ENCODE measurements at places on chromosomes 4 and X. TPM values are rescaled to one million over a fixed set of nuclear protein-coding genes. Genes with fewer than 3 reads are reported as not detected.

The SOD3 gene
- not detected for total RNA-seq

The ZNF185 gene
- 2.4 TPM for total RNA-seq

The SSX2 gene
- total RNA-seq, result not detected

DNA sequence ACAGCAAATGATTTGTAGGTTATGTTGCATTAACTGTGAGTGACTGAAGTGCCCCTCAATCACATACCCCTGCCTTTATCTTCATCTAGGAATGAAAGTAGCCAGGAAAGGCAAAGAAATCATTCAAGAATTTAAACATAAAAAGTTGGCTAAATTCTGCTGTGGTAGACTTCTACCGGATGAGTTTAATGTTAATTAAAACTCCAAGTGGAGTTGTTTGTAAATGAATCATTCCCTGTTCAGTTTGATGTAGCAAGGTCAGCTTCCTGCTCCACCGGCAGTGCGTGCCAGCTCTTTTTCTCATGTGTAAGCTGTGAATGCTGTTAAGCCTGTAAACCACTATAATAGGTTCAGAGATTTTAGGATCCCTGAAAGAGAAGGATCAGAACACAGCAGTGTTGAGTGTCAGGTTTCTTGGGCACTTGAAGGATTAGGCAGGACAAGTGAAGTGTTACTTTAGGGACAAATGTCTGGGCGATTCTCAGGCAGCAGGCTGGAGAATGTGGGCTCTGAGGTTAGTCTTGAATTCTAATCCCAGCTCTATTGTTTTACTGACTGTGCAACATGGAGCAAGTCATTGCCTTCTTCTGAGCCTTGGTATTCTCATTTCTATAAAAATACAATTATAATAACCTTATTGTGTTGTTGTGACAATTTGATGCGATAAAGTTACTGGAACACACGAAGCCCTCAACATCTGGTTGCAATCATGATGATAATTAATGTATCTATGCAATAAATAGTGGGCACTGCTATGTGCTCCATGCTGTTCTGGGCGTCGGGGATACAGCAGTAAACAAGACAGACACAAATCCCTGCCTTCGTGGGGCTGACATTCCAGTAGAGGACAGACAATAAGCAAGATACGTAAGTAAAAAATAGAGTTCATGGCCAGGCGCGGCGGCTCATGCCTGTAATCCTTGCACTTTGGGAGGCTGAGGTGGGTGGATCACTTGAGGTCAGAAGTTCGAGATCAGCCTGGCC, 112.0 kb downstream of the SHROOM3 start:
- DNase-seq, result peak; percentile 82

The RTL5 gene
- total RNA-seq, result 0.03 TPM

- no peak for DNase-seq
Observed at GRCh38 chr4:8123389-8123788, 35.2 kb downstream of the ABLIM2 start.

- no peak for DNase-seq
Observed at GRCh38 chr4:87849612-87850011, 16.8 kb downstream of the MEPE start.

DNA sequence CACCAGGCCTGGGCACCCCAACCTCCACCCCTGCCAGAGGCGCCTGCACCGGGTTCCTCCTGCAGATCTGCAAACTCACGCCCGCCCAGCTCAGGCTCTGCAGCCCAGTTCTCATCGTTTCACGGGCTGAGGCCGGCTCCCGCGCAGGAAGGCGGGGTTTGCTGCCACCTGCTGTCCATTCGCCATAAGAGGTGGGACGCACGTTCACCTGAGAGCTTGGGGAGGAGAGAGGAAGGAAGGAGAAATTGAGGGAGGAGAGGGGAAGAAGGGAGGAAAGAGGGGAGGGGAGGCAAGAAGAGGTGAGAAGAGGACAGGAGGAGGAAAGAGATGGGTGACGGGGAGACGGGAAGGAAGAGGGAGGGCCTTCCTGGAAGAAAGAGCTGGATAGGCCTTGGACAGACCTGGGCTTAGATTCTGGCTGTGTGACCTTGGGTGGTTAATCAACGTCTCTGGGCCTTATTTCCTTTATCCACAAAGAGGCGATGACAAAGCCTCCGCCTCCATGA, 114.5 kb downstream of the ADRA2C start:
- peak; percentile 17 for DNase-seq

The FGFR3 gene
- total RNA-seq, result 0.07 TPM

The MSX1 gene
- total RNA-seq, result 12.0 TPM

The LRAT gene
- total RNA-seq, result not detected

DNA sequence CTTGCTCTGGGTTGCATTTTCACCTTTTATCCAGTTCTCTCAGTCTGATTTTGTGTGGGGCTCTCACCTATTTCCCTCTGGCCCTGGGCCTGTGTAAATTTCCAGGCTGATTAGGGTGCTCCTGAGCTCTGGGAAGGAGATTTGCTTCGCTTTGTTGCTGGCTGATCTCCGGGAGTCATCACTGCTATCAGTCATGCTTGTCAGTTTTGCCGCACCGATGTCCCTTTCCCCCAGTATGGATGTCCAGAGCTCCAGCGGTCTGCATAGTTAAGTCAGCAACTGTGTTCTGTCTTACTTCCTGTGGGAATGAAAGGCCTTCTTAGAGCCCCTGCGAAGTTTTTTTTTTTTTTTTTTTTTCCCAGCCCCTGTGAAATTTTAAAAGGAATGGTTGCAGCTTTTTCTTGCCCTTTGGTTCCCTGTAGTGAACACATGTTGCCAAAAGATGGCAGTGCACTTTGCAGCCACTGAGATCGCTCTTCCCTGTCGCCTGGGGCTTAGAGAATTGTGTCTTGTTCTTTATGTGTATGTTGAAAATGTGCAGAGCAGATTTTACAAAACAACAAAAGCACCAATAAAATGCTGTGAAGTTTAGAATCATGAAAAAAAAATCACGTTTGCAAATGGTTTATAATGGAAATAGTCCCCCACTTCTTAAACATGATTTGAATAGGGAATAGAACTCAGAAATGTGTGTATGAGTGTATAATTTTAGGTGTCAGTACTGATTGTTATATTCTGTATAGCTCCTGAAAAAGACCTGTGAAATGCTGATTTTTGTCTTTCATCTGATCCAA, 109.1 kb upstream of the SLC4A4 start:
- peak; percentile 20 for DNase-seq

The GPR143 gene
- total RNA-seq, result not detected

The STK32B gene
- not detected for total RNA-seq

The DMRTC1B gene
- total RNA-seq, result not detected

DNA sequence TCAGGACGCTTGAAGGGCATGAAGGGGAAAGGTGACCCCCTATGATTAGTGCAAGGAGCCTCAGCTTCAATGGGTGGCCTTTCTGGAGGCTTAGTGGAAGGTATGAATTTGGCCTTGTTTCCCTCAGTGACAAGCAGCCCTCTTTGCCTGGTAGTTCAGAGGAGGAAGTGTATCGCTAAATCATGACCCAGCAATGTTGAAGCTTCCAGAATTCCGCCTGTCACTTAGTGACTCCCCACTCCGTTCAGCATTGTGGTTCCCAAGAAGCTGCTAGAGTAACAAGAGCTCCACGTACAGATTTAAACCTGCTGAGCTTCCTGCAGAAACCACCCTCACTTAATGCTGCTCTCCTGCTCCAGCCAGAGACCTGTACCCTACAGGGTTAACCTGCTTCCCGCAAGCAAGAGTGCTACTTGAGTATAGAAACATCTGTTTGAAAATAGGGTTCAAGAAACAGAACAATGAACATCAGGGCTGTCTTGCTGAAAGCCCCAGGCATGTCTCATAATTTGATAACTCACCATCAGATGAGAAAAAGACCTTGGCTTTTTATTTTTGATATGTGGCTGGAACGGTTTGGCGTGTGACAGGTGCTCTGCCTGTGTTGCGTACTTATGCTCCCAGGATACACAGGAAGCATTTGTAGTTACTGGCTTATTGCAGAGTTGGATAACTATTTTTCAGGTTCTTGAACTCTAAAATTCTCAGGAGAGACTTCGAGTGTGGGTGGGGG, 105.2 kb downstream of the UCHL1 start:
- no peak for DNase-seq

The ERCC6L gene
- 4.3 TPM for total RNA-seq

DNA sequence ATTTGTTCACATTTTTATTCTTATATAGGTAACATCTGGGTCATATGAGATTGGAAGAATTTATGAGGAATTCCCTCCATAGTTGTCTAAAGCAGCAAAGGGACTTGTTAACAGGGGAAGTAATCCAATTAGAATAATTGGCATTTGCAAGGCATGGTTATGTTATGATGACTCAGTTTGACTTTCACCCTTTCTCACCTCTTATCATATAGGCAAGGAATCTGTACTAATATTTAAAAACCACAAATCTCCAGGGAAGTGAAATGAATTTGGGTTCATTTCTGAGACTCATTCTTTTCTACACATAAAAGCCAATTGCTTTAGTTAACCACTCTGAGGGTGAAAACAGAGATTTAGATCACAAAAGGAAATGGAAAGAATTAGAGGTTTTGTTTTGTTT, 281.5 kb upstream of the DKK2 start:
- no peak for DNase-seq

DNA sequence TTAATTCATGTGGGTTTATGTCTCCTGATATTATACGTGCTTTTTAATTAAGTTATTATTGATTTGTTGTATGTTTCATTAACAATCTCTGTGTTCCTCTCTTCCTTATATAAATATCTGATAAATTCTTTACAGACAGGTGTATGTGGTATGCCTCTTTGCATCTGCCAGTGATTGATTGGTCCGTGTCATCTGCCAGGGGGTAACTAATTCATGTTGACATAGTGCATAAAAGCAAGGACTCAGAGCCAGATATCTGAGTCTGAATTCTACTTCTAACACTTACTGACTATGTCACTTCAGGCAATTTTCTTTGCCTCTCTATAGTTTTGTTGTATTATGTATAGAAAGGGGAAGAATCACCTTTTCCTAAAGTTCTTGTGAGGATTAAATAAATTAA, 5.2 kb upstream of the AMBN start:
- no peak for DNase-seq

The TECRL gene
- total RNA-seq, result not detected

DNA sequence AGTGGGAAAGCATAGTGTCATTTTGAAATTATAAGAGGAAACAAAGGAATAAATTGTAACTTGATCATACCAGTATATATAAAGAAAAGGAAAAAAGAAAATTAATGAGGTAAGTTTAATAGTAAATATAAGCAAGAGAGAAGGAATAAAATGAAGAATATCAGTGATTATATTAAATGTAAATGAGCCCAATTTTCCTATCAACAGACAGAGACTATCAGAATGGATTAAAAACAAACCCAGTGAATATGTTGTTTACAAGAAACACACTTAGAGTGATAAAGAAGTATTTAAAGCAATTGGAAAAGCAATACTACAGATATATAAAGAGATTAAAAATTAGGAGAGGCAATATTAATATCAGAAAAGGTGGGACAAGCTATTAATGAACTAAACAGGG, 28.8 kb upstream of the RHOH start:
- DNase-seq, result no peak

DNA sequence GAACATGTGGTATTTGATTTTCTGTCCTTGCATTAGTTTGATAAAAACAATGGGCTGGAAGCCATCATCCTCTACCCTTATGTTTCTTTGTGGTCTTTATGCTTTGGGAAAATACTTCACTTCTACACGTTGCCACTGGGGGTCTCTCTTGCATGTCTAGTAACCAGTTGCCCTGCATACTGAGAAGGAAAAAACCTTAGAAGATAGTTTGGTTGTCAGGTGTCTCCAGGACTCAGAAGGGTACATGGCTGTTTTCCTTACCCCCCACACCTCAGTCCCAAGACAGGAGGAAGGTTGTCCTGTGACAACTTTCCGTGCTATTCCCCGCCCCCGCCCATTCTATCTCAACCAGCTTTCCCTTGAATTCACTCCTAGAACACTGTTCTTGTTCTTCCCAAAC, 62.1 kb upstream of the LANCL3 start:
- no peak for DNase-seq

GRCh38 chrX:10098270-10098713, 58.5 kb upstream of the CLCN4 start:
- no peak for DNase-seq

The PDZD4 gene
- 1.5 TPM for total RNA-seq

DNA sequence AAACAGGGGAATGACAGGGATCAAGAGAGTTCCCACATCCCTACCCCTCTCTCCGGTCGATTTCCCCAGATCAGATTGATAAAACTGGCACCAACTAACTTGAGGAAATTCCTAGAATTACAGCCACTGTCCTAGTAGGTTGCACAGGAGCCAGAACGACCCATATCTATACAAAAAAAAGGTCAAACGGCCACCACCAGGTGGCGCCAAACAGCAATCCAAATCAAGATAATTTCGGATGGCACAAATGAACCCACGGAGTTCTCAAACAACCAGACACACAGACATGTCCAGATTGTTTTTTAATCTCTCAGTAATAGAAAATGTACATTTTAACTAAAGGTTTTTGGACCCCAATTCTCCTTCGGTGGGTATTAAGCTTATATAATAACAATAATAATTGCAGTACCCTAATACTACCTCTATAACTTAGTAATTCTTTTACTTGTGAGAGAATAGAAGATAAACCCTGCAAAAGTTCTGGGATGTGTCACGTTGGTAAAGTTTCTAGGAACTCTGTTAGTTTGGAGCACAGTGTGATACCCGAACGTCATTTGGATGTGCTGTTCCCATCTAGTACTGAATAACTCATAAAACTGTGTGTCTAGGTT, 212.6 kb downstream of the SPOCK3 start:
- peak; percentile 41 for DNase-seq

The NUDT10 gene
- not detected for total RNA-seq

DNA sequence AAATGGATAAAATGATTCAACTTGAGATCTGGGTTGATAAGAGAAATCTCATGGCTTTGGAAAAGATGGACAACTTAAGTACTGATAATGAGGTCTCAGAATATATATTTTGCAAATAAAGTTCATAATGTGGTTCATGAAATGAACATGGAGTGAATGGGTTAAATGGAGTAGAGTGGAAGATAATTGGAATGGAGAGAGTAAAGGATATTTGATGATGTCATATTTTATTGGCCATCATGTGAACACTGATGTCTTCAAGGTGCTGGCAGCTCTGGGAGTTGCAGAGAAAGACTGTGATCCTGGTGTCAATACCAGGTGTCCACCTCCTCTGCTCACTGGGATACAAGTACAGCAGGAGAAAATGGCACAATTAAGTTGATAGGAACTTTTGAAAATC, 133.9 kb upstream of the ZXDA start:
- no peak for DNase-seq

DNA sequence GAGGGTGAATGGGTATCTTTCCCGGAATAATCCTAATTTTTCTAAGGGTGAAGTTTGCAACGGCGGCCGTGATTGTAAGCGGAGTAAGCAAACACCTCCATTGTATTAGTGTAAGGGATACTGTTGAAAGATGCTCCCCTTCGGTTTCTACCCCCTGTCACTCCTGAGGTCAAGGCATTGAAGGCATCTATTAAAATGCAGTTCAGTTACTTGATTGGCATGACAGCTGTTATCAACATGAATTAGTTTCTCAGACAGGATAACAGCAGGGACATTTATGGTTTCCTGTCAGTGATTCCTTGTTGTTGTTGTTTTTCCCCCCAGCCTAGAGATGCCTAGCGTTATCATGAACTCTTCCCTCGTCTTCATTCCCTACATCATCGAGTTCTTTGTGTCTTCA, 552 bp downstream of the SLC25A14 start:
- no peak for DNase-seq

GRCh38 chr4:108881190-108881589, 118.3 kb upstream of the ETNPPL start:
- no peak for DNase-seq

The CTAG1B gene
- not detected for total RNA-seq

The CCDC160 gene
- not detected for total RNA-seq

The LNX1 gene
- total RNA-seq, result 7.4 TPM

Data from MG63 (cell line).